ENCODE measurements at places on chromosomes 4 and X.

GRCh38 chr4:8167291-8167690, 8.7 kb upstream of the ABLIM2 start:
- DNase-seq, result no peak

- DNase-seq, result no peak
Observed at GRCh38 chrX:41189156-41189555, 103.9 kb downstream of the USP9X start.

DNA sequence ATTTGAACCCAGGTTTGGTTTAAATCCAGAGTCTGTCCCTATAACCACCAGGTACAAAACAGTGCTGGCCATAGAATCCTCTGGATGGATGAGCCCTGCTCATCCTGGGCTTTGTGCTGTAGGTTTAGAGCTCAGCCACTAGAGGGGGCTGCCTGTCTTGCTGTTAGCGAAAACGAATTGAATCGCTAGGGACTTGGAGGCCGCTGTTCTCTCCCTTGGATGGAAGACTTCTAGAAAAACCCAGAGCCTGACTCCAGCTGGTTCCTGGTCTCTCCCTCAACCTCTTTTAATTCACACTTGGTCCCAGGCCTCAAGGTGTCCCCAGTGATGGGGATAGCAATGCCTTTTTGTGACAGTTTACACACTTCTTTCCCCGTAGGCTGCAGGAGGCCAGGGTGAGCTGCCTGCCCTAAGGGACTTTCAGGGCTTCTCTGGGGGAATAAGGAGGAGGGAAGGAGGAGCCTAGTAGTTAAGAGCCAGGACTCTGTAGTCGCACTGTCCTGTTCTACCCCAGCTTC, 8.7 kb downstream of the RIPPLY1 start:
- DNase-seq, result no peak

DNA sequence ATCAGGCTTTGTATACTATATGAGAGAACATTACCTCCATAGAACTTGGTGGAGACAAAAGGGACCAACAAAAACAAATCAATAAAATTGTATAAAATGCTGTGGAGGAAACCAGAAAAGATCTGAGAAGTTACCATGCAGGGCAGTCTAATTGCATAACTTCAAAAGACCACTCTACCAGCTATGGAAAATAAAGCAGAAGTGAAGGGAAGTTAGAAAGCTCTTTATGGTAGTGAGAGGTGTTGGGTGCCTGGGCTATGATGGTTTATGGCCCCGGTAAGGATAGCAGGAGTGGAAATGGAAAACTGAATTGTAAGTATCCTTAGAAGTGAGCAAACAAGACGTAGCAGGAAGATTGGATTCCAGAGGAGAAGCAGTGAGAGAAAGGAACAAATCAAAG, 3.1 kb downstream of the TMEM184C start:
- no peak for DNase-seq

DNA sequence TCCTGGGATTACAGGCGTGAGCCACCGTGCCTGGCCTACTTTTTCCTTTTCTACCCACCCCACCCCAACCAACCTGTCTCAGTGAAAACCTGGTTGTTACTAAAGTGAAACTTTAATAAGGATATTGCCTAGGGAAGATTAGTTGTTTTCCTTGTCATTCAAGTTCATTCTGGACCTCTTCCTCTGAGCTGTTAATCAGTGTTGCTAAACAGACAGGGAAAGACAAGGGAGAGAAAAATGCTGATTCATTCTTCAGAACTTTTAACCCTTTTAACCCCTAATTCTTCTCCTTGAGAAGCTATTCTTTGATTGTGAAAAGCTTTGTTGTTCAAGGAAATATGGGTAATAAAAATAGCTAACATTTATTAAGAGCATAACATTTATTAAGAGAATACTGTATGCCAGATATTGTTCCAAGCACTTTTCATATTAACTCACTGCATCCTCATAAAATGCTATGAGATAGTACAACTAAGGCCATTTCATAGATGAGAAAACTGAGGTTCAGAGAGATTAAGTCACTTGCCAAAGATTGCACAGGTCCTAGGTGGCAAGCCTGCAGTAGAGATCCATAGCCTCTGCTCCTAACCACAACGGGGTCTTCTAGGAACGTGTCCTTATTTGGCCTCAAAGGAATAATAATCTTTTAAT, 34.8 kb downstream of the OSTC start:
- DNase-seq, result no peak

DNA sequence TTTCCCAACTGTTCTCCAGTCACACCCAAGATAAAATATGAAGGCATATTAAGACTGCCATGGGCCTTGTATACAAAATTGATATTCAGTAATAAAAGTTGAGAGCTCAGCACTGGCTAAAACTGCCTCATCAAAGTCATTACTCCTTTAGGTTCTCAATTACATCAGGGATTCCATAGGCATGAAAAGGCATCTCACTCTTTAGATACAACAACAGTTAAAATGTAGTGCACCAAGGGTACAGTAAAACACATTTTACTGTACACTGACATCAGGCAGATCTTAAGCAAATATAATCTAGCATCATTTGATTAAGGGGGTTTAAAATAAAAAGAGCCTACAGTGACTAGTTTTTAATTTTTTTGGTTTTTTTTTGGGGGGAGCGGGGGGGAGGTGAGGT, 107.7 kb downstream of the PPP3CA start:
- no peak for DNase-seq

- no peak for DNase-seq
Observed at GRCh38 chrX:57900975-57901374, 9.3 kb downstream of the ZXDA start.

GRCh38 chrX:78931814-78932213, 13.4 kb upstream of the P2RY10 start:
- no peak for DNase-seq

- no peak for DNase-seq
Observed at GRCh38 chr4:36168127-36168878, 76.0 kb downstream of the ARAP2 start.

GRCh38 chr4:23040539-23040938, 347.8 kb downstream of the GBA3 start:
- no peak for DNase-seq

- DNase-seq, result no peak
Observed at GRCh38 chrX:41857670-41858069, 65.7 kb downstream of the CASK start.

- no peak for DNase-seq
Observed at GRCh38 chr4:59243038-59243437, 1957.1 kb upstream of the ADGRL3 start.

Measured in D721Med (cell line).